ENCODE measurements at places on chromosomes 7 and 10. TPM values are rescaled to one million over a fixed set of nuclear protein-coding genes. Genes with fewer than 3 reads are reported as not detected.

DNA sequence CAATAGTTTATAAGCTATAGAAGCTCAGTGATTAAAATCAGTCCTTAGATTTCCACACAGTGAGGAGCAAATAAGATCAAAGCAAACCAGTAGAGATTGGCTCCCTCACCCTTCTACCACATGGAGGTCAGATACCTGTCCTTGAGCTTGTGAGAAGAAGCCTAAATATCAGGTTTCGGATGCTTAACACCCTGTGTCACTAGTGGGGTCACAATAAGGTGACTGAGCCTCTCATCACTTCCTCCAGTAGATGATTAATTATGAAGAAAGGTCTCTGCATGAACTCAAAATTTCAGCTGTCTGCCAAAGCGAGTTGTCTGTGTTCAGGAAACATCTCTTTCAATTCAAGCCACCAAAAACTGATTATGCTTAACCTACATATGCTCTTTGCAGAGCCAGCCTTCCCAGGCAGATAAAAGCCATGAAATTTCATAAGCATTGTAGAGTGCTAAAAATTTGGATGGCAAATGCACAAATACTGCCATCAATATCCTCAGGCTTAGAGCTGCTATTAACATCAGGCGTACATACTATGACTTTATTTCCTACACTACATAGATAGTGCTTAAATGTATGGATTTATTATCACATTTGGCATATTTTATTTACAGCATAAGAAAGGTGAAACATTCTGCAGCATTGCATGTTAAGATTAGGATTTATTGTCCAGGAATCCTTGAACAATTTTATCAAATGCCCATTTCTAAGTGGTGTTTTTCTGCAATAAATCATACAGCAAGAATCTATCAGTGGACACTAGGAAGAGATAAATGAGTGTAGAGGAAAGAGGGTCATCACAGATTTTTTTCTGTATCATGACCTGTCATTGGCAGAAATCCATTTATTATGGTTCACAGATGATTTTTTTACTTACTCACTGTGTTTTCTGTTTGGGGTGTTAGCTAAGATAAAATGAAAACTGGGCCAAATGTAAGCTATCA, 285.1 kb upstream of the SP8 start:
- no peak for DNase-seq

DNA sequence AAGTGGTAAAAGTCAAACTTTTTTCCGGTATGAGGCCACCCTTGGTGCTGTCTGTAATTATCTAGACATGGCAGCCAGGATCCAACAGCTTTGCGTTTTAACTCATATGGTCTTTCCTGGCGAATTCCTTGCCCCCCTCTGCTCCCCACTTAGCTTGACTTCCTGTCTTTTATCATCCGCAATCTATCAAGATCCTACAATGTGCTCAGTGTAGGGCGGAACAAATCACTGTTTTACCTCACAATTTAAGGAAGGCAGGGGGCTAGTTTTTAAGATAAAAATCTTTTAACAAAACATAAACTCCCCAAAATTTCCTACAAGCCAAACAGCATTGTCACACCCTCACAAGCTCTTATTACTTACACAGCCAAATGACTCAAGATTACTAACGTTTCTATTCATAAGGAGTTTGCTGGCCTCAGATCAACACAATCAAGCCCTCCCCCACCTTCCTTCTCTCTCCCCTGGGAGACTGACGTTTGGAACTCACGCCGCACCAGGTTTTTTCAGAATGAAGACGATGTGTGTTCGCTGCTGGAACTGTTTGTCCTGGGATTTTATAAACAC, 1.3 kb upstream of the CDK14 start:
- DNase-seq: peak; percentile 91

DNA sequence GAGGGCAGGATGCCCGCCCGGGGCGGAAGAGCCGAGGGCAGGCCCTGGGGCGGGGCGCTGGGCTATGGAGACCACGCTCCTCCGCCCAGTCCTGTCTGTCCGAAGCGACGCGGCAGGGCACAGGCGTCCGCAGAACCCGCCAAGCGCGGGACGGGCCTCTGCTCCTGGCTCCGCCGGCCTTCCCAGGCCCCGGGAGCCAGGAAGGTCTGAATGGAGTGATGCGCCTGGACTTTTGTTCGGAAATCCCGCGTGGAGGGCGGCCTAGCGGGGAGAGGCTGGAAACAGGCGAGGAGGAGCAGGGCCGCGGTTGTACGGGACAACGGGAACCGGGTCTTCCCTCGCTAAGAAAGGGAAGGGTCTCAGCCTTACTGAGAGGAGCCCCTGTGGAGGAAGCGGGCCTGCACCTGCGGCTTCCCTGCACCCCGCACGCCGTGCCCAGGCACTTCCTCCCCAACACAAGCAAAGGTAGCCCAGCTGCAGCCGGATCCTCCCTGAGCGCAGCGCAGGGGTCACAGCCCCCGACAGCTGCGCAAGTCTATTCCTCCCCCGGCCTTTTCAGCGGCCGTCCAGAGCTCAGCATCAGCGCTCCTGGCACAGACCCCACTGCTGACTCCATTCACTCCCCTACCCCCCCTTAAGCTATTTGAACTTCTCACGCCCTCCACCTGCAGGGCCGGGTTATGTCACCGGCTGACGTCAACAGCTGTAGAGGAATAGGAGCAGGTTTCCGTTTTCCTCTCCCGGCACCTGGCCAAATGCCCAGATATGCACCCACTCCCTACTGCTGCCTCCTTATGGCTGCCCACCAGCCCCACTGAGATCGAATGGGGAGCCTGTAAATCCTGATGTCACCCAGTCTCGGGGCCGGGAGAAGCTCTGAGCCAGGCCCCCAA, 143.2 kb upstream of the RET start:
- DNase-seq: peak; percentile 19

DNA sequence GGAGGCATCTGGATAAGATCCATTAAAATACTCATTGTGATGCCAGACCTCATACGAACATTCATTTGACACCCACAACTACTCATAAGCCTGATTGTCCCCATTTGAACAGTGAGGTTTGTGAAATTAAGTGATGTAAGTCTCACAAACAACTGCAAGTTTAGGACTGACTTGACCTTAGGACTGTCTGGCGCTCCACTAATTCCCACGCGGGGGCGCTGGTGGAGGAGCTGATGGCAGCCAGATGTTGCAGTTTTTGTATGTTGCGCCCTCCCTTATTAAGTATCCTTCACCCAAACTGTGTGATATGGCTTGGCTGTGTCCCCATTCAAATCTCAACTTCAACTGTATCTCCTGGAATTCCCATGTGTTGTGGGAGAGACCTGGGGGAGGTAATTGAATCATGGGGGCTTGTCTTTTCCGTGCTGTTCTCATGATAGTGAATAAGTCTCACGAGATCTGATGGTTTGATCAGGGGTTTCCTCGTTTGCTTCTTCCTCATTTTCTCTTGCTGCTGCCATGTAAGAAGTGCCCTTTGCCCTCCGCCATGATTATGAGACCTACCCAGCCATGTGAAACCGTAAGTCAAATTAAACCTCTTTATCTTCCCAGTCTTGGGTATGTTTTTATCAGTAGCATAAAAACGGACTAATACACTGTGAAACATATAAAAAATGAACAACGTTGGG, 20.3 kb upstream of the TIAL1 start:
- DNase-seq: no peak

DNA sequence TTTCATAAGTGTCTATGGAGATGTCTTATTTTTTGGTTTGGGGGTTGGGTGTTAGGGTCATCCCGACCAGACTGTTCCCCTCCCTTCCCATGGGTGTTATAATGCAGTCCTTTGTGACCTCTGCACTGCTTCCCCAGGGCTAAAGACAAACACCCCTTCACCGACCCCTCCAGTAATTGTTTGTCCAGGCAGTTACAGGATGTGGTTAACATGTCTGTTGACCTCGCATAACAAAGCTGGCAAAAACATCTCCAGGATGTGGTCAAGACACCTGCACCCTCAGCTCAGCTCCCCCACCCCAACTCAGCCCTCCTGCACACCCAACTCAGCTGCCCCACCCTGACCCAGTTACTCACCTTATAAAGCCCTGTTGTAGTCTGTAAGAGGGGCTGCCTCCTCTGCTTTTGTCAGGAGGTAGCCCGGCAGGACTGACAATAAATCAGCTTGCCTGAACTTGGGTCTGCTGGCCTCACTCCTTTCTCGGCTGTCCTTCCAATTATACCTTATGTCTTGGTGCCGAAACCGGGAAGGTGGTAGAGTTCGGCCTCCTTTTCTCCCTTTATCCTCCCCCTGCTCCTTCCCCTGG, 102.2 kb downstream of the ZNF92 start:
- no peak for DNase-seq

- DNase-seq: peak; percentile 13
Measured at GRCh38 chr7:11831736-11832495, at the start of gene THSD7A. THSD7A (minus strand) TSS chr7:11832198; CDS start chr7:11831946, 252 bp downstream.

DNA sequence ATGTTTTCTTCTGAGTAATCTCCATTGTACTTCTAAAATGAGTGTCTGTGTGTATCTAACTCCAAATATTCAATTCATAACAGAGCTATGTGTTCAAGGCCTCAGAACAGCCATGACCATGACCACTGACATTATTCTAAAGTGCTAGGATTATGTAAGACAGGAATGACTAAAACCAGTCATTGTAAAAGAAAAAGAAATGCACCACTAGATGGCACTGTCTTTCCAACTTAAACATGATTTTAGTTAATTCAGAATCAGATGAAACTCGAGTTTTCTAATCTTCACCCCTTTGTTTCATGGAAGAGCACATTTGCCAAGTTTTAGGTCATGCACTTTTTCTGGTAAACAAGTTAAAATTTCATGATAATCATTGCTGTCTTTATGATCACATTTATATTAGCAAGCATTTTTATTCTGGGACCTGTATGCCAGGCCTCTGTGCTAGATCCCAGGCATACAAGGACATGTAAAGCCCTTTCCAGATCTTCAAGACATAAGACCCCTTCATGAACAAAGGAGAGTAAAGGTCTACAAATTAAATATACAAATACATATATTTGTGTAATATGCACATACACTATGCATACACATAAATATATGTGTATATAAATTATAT, 26.1 kb upstream of the RSU1 start:
- DNase-seq: peak; percentile 82

Gene GRID2IP
- not detected for total RNA-seq

Gene CUZD1
- 0.56 TPM for total RNA-seq

Gene NUTM2A
- under 0.01 TPM for total RNA-seq

Gene AKR1D1
- total RNA-seq: not detected

Gene GJD4
- not detected for total RNA-seq

Gene ERVW-1
- total RNA-seq: not detected

Measured in IMR-90 (cell line).